Astrocyte of the spinal cord (primary cell): ENCODE measurements at places on chromosomes 7 and 10.
A peak's percentile ranks its signal among the peaks of the same experiment; 100 is the strongest.

- DNase-seq = no peak
Observed at GRCh38 chr10:125003146-125003900, 61.4 kb downstream of the ZRANB1 start.

GRCh38 chr10:44384601-44385025 lies 284 bp downstream of the CXCL12 start:
- peak; percentile 18 for DNase-seq

GRCh38 chr7:4483851-4484250 lies 198.2 kb upstream of the FOXK1 start:
- DNase-seq = no peak

DNA sequence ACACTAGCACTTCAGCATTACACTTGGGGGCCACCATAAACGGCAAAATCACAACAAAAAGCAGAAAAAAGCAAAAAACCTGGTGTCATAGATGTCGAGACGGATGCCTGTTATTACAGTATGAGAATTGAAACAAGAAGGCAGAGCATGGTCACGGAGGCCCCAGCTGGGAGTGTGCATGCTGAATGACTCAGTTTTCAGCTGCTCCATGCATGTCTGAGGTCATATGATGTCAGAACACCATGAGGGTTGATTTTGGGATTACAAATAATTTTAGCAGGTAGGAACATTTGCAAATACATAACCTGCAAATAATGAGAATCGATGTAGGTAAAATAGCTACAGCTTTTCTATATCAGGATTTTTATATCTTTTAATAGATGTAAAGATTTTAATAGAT lies 19.1 kb downstream of the ZMYND11 start:
- peak; percentile 61 for DNase-seq

- DNase-seq = no peak
Observed at GRCh38 chr7:117088623-117089194, 135.4 kb downstream of the ST7 start.

- no peak for DNase-seq
Observed at GRCh38 chr10:131812736-131813604, 87.8 kb upstream of the PPP2R2D start.

GRCh38 chr10:3568983-3569382 lies 216.0 kb downstream of the KLF6 start:
- DNase-seq = no peak

- no peak for DNase-seq
Observed at GRCh38 chr10:112912410-112912928, 37.6 kb upstream of the TCF7L2 start.

DNA sequence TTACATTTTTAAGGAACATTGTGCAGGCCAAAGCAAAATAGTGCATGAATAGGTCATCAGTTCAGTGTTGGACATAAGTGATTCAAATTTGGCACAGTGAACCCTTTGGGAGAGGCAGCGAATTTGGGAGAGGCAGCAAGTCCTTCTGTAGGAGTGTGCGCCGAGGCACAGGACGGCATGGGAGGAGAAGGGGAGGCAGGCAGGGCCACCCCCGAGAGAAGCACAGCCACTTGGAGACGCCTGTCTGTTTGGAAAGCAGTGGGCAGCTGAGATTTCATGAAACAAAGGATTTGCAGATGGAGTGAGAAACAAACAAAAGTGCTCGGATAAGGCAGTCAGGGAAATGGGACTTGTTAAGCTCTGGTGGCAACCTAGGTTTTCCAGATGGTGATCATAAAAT lies 30.6 kb downstream of the VIPR2 start:
- DNase-seq = no peak

- no peak for DNase-seq
Observed at GRCh38 chr10:126729314-126729870, 58.9 kb upstream of the C10orf90 start.

DNA sequence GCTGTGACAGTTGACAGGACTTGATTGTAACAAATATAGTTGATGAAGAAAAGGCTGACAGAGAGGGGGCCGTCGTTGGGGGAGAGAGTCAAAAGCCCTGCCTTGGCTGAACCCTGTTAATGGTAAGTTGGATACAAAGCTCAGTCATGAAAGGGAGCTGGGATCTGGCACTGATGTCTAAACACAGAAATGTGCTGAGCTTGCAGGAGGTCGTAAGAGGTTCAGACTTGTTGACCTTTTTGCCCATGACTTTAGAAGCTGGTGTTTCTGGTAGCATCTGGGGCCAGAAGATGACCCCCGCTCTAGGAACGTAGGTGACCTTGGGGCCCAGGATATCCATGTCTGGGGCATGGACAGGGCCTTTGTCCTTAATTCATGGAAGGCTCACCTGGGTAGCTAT lies 294.7 kb downstream of the TCF7L2 start:
- DNase-seq = no peak

- peak; percentile 39 for DNase-seq
Observed at GRCh38 chr10:119759832-119760231, 34.0 kb downstream of the INPP5F start.

DNA sequence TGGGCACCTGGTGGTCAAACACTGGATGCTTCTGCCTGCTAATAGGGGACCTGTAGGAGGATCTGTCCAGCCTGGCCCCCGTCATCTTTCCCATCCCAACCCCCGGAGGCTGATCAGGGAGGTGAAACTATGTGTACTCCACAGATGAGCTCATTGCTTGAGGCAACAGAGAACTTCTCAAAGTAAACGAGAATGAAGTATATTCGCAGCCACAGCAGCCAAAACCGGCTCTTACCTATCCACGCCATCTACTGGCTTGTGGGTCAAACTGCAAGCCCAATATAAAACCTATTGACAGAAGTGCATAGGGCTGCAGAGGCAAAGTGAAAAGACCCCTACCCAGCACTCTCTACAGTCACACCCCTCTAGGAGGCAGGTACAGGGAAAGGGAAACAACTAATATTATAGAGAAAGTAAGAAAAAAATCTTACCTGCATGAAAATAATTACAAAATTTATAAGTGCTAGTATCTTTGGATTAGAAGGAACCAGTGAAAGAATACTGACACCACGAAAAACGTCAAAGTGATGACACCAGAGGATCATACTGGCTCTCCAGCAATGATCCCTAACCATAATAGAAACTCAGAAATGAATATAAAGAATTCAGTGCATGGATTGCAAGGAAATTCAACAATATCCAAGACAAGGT lies 973.5 kb downstream of the ANKRD7 start:
- DNase-seq = peak; percentile 53

GRCh38 chr10:118957966-118958365 lies 71.5 kb upstream of the NANOS1 start:
- no peak for DNase-seq

DNA sequence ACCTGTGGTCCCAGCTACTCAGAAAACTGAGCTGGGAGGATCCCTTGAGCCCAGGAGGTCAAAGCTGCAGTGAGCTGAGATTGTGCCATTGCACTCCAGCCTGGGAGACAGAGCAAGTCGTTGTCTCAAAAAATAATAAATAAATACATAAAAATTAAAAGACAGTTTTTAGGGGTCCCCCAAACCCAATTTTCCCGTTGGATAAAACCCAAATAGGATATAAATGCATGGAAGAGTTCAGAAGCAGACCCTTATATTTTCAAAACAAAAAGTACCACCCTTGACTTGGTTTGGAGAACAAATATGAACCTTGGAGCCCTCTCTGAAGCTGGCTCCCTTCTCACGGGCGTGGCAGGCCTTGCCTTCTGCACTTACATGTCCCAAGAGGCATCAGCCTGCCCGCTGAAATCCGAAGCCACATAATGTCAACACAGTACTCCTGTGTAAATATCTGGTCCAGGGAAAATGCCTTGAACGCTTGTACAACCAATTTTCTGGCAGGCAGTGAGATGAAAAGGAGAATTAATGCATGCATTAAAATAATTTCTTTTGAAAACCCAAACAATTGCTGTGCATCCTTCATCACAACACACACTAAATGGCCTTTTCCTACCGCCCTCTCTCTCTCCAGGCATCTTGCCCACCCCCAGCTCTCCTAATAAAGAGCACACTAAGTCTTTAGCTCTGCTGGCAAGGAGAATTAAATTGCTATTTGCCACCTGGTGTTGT lies 46.4 kb upstream of the PARD3 start:
- DNase-seq = peak; percentile 6

DNA sequence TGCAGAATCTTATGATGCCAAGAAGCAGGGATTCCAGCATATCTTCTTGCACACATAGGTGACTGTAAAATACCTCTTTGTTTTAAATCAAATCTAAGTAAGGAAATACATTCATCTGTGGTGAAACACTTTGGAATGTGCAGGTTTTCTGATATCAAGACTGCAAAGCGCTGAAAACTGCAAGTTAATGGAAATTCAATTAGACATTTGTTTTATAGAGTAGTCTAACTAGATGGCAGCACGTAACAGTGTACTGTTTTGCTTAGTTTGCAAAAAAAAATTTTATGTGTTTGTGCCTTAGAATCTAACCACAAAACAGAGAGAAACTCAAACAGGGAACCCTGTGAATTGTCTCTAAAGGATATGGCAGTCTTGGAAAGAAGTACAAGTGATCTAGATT lies 259.2 kb downstream of the HDAC9 start:
- DNase-seq = peak; percentile 74

DNA sequence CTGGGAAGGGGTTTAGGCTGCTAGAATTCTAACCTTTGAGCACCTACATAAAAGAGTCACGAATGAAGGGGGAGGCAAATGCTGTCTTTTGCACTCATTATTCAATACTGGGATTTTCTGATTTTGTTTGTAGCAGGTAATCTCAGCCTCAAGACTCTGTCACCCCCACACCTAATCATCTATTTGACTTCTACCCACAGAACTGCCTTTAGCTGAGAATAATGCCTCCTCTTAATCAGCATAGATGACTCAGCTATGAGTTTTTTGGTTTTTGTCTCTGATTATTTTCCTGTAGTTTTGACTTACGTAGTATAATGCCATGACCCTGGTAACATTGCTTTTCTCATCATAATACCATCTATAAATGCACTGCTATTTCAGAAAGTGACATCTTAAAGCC lies 42.7 kb upstream of the CACNB2 start:
- DNase-seq = peak; percentile 20

DNA sequence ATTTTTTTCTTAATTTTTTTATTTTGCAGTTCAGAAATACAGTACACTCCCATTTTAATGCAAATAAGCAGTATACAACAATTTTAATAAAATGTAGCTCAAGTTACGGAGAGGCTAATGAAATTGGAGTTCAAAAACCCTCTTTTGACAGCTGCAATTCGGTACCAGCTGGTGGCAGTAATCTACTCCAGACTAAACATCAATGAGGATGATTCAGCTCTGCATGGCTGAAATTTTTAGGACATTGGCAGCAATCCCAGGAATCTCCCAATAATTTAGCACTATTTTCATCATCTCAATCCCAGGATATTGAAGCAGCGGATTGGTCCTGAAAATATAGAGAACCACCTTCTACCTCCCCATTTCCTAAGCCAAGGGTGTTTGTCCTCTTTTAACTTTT lies 278.8 kb downstream of the CACNA2D1 start:
- peak; percentile 68 for DNase-seq

DNA sequence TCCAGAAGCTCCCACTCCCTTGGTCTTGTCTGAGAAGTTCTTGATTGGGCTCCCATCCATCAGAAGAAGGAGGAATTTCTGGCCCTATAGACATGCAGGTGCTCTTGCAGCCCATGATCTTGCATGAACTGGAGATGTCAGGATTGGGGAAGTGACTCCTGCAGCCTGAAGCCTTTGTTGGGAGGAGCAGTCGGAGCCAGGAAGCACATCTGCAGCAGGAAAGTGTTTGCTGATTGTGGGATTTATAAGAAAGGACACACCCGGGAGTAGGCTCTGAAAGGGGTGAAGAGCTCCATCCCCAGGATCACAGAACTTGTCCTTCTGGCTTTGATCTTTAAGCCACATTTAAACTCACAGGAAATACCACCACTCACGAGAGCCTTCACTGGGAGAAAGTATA lies 185.2 kb downstream of the DYNC1I1 start:
- no peak for DNase-seq
